ENCODE measurements at places on chromosomes 5 and 9.

DNA sequence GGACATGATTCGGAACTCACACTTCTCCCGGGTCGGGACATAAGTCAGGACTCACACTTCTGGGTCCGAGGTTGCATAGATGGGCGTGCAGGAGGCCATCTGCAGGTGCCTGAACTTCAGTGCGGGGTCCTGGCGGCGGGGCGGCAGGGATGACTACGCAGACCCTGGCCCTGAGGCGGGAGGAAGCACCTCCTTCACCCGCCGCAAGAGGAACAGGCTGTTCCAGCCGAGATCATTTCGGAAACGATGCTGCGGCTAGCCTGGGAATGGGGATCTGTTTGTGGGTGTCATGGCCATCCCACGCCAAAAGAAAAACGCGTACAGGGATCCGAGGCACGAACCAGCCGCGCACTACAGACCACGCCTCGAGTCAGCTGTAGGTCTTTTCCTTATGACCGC lies 196.6 kb downstream of the TTLL11 start:
- DNase-seq: no peak

- peak; percentile 37 for DNase-seq
Measured at GRCh38 chr5:180816608-180817534, 14.3 kb upstream of the MGAT1 start.

DNA sequence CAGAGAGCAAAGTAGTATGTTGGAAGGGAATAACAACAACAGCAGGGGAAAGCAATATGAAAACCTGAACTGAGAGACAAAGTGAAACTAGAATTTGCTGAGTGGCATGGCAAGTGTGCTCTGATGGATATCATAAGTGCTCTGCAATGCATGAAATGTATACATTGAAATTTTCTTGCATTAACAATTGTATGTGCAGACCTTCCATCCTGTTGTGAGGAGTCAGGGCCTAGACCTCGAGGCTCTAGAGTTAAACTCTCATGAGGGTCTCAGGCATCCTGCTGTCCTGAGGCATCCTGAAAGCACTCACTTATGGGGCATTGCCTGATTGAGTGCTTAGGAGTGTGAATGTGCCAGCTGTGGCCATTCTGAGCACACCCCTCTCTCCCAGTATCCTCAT lies 1.1 kb downstream of the ECM2 start:
- DNase-seq: no peak

DNA sequence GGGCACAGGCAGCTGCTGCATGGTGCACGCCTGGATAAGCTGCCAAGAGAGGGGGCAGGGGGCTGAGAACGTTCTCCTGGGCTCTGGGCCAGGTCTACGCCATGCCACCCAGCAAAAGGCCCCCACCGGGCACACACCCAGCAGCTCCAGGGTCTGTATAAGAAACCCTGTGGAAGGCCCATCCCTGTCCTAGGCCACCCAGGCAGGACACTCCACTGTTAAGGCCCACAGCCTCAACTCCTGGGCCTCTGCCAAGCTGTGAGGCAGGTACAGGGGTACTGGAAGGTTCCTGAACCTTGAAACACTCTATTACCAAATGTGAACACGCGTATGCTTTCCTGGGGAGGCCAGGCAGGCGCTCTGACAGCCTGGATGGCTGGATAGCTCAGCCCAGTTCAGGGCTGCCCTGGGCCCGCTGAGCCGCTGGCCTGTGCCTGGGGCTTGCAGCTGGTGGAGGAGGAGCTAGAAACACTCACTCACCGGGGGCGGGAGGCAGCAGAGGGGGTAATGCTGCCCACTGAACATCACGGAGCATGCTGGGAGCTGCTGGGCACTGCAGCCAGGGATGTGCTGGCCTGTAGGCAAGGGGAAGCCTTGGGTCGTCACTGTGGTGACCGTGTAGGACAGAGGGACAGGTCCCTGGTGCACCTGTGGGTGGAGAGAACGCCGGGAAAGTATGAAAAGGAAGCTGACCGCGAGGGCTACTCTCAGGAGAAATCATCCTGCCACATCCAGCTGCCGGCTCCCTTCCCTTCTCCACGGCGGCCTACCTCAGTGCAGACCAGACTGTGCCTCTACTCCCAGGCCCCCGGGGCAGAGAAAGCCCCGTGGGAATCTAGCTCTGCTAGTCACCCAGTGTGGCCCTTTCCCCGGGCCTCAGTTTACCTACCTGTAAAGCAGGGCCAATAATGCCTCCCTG lies 6.0 kb downstream of the RNF44 start:
- DNase-seq: peak; percentile 35

GRCh38 chr9:24451346-24451745 lies 94.4 kb downstream of the IZUMO3 start:
- no peak for DNase-seq

DNA sequence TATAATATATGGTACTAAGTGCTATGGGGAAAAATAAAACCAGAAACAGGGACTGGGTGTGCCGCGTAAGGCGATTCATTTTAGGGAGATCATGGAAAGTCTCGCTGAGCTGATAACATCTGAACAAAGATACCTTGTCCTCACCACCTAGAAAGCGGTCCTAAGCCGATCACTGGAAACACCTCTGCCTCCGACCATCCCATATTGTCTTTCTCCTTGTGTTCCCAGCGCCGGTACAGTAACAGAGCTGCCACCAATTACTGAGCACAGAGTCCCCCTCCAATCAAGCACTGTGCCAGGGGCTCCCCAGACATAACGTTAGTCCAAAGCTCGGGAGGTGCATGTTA lies 704 bp downstream of the CCDC112 start:
- DNase-seq: no peak

DNA sequence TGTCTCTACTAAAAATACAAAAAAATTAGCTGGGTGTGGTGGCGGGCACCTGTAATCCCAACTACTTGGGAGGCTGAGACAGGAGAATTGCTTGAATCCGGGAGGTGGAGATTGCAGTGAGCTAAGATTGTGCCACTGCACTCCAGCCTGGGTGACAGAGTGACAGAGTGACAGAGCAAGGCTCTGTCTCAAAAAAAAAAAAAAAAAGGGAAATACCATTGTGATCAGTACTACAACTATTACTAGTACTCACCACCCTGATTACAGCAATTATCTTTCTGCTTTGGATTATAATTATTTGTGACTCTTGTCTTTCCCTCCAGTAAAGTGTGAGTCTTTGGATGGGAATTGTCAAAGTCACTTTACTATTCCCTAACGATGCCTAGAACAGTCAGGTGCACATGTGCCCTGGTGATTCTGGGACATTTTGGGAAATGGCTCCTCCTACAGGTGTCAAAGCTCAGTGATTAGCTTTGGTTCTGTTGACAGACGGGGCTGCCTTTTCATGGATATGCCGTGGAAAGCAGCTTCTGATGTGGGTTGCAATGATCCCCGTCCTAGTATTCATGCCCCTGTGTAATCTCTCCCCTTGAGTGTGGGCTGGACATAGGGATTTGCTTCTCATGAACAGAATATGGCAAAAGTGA lies 31.8 kb upstream of the FRRS1L start:
- peak; percentile 11 for DNase-seq

DNA sequence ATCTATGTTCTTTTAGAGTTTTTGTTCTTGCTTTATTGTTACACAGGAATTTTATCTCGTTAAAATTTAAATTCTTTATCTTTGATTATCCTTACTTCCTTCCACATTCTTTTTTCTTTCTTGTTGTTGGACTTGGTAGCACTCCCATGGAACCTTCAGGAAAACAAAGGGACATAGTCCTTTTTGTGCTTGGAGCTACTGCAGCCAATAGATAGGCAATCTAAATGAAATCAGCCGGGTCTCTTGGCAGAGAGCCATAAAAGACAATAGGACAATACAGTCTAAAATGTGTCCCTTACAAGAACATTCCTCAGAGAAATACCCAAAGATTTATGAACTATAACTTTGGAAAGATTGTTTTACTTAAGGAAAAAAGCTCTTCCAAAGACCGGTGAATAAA lies 548.1 kb upstream of the C9orf72 start:
- no peak for DNase-seq

DNA sequence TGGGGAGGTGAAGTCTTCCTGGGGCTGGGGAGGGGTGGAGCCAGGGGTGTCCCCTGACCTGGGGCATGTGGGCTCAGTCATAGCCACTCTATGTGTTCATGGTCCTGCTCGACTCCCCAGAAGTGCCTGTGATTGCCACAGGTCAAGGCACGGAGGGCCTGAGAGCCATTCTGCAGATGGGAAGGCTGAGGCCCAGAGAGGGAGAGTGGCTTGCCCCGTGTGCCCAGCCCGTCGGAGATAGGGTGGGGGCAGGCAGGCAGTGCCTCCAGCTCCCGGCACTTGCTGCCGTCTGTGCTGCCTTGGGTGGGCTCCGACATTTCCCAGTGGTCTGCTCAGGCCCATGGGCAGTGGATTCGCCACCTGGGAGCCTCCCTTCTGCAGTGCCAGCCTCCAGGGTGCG lies 74.0 kb downstream of the RXRA start:
- no peak for DNase-seq

- no peak for DNase-seq
Measured at GRCh38 chr5:77337246-77337645, 126.8 kb downstream of the PDE8B start.

DNA sequence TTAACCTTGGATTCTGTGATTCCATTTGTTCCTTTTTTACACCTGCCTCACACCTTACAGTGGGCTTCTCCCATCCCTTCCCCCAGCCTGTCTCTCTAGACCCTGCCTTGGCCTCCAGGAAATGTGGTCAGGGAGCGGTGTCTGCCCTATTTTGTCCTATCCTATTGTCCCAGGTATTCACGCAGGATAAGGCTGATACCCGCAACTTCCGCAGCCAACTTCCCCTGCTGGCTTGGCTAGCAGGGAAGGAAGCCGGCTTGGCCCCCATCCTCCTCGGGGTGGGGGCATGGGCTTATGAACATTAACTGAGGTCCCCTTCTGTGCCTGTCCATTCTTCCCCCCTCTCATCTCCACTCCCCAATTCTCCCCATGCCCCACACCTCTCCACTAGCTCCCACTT lies 3.5 kb downstream of the CSF1R start:
- DNase-seq: no peak

GRCh38 chr5:104370523-104370922 lies 807.9 kb upstream of the NUDT12 start:
- no peak for DNase-seq

- peak; percentile 6 for DNase-seq
Measured at GRCh38 chr9:15142878-15143534, 164.0 kb downstream of the TTC39B start.

DNA sequence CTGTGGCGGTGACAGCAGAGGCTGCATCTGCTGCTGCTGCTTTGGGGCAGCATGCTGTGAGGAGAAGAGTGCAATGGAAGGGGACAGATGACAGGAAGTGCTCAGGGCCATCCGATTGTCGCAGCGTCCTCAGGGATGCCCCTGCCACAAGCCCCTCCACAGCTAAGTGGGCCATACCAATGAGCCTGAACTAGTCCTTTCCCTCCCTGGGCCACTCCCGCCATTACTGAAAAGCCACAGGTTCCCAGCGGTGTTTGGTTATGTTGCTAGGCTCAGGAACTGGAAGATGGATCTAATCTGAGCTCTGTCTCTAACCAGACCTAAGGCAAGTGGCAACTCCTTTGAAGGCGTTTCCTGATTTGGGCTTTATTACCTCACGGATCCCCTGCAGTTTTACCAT lies 109.2 kb downstream of the GAPVD1 start:
- no peak for DNase-seq

- no peak for DNase-seq
Measured at GRCh38 chr5:133818869-133819600, 149.4 kb downstream of the C5orf15 start.

- DNase-seq: no peak
Measured at GRCh38 chr5:132867046-132867451, 607 bp downstream of the UQCRQ start.

- no peak for DNase-seq
Measured at GRCh38 chr5:135745897-135746500, 88.5 kb upstream of the SLC25A48 start.

GRCh38 chr9:68644831-68645230 lies 60.2 kb upstream of the PIP5K1B start:
- DNase-seq: no peak

DNA sequence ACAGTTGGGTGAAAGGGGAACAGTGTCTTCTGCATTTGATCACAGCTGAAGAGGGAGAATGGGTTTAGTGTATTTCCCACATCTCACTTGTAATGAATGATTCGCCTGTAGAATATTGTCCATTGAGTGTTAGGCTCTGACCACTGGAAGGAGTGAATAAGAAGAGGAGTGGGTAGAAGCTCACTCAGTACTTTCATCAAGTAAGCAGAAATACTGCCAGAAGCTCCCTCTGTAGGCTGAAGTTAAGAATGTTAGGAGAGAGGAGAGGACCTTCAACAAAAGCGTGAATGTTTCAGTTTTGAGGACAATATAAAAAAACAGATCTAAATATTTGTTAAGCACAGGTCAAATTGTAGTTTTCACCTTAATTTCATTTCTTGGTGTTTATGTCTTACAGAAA lies 27.5 kb downstream of the FSD1L start:
- no peak for DNase-seq

- DNase-seq: no peak
Measured at GRCh38 chr5:173800340-173800739, 87.8 kb upstream of the CPEB4 start.

GRCh38 chr5:90645024-90645610 lies 86.5 kb downstream of the ADGRV1 start:
- DNase-seq: no peak

GRCh38 chr9:88313364-88314220 lies 74.7 kb upstream of the SPIN1 start:
- DNase-seq: peak; percentile 50

DNA sequence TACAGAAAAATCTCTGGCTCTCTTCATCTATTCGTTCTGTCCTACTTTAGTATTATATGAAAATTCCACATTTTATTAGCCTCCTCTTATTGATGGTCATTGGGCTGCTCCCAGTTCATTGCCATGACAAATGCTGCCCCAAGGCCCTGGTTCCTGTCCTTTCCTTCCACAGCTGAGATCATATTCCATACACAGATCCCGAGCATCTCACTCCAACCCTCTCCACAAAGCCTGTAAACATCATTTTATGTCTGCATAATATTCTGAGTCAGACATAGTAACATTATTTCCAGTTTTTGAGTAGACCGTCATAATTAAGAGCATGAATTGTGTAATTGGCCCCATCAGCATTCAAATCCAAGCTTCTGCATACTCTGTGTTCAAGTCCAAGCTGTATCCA lies 86.3 kb downstream of the MVB12B start:
- no peak for DNase-seq
